ENCODE measurements at places on chromosomes 16 and 17. TPM values are rescaled to one million over a fixed set of nuclear protein-coding genes. Genes with fewer than 3 reads are reported as not detected.
A peak's percentile ranks its signal among the peaks of the same experiment; 100 is the strongest.

DNA sequence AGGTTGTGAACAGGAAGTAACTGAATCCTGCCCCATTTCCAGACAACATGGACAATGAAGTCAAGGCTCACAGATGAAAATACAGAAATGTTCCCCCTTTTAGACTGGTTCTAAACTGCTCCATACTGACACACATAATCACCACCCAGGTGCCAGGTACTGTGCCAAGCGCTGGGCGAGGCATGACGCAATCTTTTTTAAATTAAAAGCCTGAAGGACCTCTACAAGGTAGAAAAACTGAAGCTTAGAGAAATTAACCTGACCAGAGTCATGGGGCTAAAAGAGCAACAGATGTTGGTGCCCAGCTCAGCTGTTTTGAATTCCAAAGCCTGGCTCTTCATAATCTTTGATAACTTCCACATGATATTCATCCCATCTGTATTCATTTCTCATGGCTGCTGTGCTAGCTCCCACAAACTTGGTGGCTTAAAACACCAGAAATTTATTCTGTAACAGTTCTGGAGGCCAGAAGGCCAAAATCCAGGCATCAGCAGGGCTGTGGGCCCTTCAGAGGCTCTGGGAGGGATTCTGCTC lies 4.9 kb upstream of the RAB11FIP4 start:
- H3K4me1 ChIP-seq = peaks cover 2% of the 10 kb centered on the region
- no peak overlapping the region for H3K27ac ChIP-seq
- no peak for DNase-seq
- H3K27me3 ChIP-seq = peaks cover 32% of the 10 kb centered on the region
- H3K4me3 ChIP-seq = no peak overlapping the region

DNA sequence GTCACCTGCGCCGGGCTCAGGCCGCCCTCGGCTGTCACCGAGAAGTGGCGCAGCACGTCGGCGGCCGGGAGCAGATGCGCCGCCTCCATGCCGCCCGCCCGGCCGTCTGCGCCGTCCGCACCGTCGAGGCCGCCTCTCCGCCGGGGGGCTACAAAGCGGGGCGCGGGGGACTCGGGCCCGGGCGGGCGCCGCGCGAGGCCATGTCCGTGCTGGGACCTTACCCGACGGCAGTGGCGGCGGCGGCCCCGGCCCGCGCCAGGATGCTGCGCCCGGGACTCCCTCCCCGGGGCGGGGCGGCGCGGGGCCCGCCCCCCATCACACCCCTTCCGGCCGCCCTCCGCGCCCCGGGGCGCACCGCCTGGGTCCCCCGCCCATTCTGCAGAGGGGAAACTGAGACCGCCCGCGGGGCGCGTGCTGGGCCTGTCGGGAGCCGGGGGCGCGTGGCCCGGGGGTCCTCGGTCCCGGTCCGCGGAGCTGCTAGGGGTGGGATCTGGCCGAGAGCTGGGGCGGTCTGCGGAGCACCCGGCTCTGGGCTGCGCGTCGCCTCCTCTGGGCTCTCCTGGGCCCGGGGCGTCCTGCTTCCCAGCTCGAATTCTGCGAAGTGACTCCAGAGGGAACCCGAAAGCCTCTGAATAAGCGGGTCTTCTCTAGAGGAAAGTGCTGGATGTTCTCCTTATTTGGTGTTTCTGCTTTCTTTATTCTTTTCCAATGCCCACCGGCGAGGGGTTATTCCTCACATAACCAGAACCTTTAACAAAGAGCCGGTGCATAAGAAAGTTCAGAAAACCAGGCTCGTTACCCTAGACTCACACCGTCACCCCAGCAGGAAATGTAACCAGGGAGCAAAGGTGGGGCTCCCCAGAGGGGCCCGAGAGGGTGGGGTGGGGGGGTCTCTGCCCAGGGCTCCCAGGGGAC lies at the start of gene ATP2A3:
Gene ATP2A3 (minus strand): TSS at position 235 of the 915 bp plus-strand sequence. CDS start 146 bp downstream, at position 89.
- peak; percentile 86 for DNase-seq
- H3K27ac ChIP-seq = peak within 1 kb of the TSS; percentile 93
- H3K4me1 ChIP-seq = peaks cover 44% of the 10 kb centered on the region
- H3K27me3 ChIP-seq = peaks cover 4% of the 10 kb centered on the region

DNA sequence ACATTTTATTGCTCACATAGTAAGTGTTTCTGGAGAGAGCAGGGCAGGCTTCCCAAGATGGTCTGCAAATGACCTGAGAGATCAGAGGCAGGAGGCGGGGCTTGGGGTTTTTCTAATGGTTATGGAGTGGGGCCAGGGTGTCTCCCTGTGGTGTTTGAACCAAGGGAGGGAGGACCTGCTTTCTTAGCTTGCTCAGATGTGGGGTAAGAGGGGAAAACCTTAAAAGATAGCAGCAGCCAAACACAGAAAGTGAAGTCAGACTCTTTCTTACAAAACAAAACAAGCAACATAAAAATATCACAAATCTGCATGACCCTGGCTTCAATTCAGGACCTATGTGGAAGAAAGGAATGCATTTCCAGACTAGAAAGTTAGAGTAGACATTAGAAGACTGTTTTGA lies 22.9 kb upstream of the DNAJA2 start:
- H3K4me1 ChIP-seq = peaks cover 10% of the 10 kb centered on the region
- H3K4me3 ChIP-seq = no peak overlapping the region
- H3K36me3 ChIP-seq = peaks cover 2% of the 10 kb centered on the region
- no peak overlapping the region for H3K27ac ChIP-seq
- no peak for DNase-seq

DNA sequence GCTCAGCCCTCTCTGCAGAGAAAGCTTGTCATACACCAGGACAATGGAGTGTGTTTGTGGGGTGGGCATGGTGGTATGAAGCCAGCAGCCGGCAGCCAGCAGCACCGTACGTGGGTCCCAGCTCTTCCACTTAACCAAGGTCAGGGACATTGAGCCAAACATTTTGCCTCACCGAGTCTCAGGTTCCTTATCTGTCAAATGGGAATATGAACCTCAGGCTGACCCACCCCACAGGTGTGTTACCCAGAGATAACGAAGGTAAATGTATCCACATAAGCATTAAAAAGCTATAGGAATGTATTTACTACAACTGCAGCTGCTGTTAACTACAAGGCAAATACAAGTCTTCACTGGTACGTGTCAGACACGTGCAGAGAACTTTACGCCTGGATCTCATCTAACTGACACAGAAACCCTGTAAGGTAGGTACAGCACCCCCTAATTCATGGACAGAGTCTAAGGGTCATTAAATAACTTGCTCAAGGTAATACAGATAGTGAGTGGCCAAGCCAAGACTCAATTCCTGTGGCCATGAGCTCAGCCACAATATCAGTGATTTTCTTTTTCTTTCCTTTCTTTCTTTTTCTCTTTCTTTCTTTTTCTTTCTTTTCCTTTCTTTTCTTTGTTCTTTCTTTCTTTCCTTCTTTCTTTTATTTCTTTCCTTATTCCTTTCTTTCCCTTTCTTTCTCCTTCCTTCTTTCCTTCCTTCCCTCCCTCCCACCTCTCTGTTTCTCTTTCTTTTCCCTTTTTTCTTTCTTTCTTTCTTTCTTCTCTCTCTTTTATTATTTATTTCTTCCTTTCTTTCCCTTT lies 990 bp downstream of the SLC5A11 start:
- peaks cover 3% of the 10 kb centered on the region for H3K4me1 ChIP-seq
- no peaks in the 10 kb centered on the region for H3K36me3 ChIP-seq
- no peak for DNase-seq
- no peaks in the 10 kb centered on the region for H3K27me3 ChIP-seq
- H3K4me3 ChIP-seq = no peak overlapping the region

DNA sequence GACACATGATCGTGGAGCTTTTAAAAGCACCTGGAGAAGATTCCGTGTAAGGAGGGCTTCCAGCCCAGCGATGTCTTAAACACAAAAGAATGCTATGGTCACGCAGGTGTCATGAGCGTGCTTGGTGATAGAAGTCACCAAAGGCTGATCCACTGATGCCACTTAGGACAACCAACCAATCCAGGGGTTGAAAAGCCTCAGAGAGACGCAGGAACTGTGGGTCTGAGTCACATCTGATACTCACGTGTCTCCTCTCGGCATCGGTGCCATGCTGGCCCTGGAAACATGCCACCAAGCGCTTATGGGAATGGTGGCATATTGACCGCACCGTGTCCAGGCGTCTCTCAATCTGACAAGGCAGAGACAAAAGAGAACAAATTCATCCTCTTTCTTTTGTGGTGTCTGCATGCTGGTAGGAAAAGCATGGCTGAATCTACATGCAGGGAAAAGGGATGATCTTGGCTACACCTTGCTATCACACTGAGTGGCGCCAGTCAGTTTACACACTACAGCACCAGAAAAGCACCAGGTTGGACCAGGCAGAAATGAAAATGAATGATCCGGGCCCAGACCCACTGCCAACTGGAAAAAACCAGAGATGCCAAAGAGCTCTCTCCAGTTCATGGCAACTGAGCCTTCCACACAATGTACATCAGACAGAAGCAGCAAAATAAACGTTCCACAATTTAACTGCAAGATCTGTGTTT lies 38.0 kb downstream of the ARHGAP17 start:
- H3K27me3 ChIP-seq = no peaks in the 10 kb centered on the region
- H3K27ac ChIP-seq = no peak overlapping the region
- H3K4me3 ChIP-seq = no peak overlapping the region
- peaks cover 29% of the 10 kb centered on the region for H3K4me1 ChIP-seq

DNA sequence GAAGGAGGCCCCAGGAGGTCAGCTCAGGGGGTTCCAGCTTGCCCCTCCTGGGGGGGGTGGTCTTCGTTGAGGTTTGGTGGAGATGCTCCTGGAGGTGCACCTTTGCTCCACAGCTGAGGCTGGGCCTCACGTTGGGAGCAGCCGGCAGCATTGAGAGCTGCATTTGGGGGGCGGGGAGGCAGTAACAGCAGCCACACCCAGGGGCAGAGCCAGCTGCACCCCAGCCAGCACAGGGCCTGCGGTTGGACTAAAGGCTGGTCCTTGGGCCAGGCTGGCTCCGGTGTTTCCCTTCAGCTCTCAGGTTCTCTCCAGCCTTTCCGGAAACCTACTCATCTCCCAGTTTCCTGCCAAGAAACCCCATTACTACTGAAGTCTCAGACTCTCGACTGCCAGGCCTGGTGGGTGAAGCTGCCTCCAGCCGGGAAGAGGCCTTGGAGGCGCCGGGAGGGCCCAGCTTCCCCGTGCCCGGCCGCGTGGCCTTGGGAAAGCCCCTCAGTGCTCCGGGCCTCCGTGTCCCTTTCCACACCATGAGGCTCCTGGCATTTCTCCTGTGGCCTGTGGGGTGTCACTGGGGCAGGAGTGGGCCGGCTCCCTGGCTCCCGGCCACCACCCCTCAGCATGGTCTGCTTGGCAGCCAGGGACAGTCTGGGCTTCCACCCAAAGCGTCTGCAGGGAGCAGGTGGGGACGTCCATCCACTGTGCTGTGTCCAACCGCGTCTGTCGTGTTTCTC lies 14.0 kb upstream of the BAIAP2 start:
- H3K4me3 ChIP-seq = no peak overlapping the region
- peaks cover 7% of the 10 kb centered on the region for H3K36me3 ChIP-seq
- H3K27ac ChIP-seq = no peak overlapping the region
- peaks cover 4% of the 10 kb centered on the region for H3K27me3 ChIP-seq
- peaks cover 29% of the 10 kb centered on the region for H3K4me1 ChIP-seq
- no peak for DNase-seq

DNA sequence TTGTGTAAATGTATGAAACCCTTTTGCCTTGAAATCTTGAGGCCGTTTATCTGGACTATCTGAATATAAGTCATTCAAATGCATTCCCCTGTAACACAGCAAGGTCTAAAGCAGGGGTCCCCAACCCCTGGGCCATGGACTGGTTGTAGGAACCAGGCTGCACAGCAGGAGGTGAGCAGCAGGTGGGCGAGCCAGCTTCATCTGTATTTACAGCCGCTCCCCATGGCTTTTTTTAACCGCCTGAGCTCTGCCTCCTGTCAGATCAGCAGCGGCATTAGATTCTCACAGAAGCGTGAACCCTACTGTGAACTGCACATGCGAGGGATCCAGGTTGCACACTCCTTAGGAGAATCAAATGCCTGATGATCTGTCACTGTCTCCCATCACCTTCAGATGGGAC lies 24.1 kb downstream of the DNAH3 start:
- no peaks in the 10 kb centered on the region for H3K36me3 ChIP-seq
- H3K4me3 ChIP-seq = no peak overlapping the region
- no peaks in the 10 kb centered on the region for H3K4me1 ChIP-seq

DNA sequence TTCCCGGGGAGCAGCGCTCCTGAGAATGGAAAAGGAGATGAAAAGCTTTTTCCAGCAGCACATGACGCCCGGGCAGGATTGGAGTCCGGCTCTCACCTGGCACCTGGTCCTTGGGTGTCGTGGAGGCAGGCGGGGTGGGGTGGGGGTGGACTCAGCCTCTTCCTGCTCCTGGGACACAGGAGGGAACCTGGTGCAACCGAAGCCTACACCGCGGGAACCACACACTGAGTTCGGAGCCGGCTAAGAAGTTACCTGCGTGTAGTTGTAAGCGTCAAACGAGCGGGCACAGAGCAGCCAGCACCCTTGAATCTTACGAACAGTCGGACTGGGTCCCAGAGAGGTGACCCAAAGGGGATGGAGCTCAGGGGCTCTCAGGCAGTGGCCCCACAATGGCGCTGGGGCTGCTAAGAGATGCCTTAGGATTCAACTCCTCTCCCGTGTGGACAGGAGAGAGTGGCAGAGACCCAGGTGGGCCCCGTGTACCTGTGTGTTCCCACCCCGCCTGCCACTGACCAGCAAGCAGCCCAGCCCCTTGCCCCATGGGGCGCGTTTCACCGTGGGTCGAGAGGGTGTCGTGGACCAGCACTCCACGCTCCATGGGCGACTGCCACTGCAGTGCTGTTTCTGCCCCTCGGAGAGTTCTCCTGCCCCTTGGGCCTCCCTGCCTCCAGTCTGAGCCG lies 105.8 kb upstream of the METRNL start:
- no peak for DNase-seq
- peaks cover 7% of the 10 kb centered on the region for H3K4me1 ChIP-seq
- H3K27ac ChIP-seq = no peak overlapping the region
- H3K4me3 ChIP-seq = no peak overlapping the region
- peaks cover 1% of the 10 kb centered on the region for H3K36me3 ChIP-seq

DNA sequence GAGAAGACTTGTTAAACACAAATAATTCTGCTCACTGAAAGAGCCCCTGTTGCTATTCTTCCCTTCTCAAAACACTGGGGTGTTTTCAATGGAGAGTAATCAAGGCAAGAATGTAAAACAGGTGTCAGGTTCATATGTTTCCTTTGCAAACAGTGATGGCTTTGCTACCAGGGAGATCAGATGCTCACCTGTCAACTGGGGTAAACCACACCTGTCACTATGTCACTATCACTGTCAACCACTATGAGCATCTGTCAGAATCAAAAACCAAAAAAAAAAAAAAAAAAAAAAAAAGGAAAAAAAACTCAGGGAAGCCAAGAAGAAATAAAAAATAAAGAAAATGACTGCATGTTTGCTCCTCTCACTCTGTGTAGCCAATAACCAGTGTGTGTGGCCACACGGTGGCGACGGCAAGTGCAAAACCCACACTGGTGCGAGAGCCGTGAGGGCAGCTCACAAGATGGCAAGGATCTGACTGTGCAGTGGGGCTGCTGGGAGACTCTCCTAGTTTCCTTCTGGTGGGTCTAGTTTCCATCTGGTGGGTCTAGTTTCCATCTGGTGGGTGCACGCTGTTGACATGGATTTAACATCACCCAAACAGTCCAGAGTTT lies 22.7 kb downstream of the USP22 start:
- H3K27me3 ChIP-seq = no peaks in the 10 kb centered on the region
- H3K4me1 ChIP-seq = peaks cover 22% of the 10 kb centered on the region
- no peak overlapping the region for H3K27ac ChIP-seq
- DNase-seq = no peak

The UBE2G1 gene
- total RNA-seq = 65.6 TPM

The GNAO1 gene
- 6.7 TPM for total RNA-seq

The TLCD2 gene
- 0.20 TPM for total RNA-seq

All from activated naive CD8-positive, alpha-beta T cell treated with anti-CD3 and anti-CD28 coated beads, Interleukin-2, amount 10 ng/mL, durations not matched to agents 7 days and 5 days (primary cell).